NCI-H2029 (cell line): ENCODE measurements at places on chromosomes 7 and 10.

DNA sequence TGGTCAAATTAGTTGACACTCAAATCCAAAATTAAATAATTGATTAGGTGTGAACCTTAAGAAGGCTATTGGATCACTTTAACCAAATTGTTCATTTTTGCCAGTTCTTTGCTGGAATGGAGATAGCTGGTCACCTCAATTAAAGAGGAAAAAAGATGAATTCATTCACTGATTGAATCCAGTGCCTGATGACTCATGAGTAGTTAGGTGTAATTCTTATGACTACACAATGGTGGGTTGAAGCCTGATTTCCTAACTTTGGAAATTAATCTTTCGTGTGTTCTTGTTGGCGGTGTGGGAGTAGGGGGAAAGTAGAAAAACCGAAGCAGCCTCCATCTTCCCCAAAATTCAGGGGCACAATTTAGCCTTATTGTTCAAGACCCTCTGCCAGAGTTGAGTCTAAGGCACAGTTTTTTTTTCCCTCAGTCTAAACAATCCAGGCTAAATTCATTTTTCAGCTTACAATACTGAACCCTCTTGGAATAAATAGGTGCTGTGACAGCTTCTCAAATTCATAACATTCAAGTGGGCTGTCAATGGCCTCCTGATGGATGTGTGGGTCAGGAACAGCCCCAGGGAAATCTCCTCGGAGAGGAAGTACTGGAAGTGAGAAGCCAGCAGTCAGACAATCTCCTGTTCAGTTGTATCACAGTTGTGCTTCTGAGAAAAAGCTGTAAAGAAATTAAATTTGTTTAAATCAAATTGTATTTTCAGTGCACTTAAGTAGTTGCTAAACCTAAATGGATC, 356.6 kb downstream of the BBS9 start:
- no peak for DNase-seq

- no peak for DNase-seq
These were observed 77.7 kb downstream of the VIPR2 start for GRCh38 chr7:159066816-159067575.

GRCh38 chr10:50641626-50642025, 17.9 kb upstream of the SGMS1 start:
- no peak for DNase-seq

GRCh38 chr7:84100866-84101265, 93.7 kb downstream of the SEMA3A start:
- DNase-seq = no peak

- no peak for DNase-seq
These were observed 10.4 kb upstream of the ELFN1 start for GRCh38 chr7:1659696-1660095.

GRCh38 chr10:86715156-86715795, 41.1 kb upstream of the BMPR1A start:
- DNase-seq = no peak

DNA sequence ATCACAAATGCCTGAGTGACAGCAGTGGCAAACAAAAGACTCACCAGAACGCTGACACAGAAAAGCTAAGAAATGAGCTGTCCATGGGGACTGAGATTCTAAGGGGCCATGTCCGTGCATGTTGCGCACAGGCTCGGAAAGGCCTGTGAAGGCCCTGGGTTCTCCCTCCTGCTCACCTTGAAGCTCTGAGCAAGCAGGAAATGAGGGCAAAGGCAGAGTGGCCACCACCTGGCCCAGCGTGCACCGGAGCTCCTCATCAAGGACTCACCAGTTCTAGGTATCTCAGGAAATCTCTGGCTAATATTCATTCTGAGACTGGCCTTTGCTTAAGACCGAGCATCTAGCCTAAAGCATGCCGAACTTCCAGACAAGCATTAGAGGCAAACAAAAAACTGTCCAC, 52.7 kb downstream of the MAD1L1 start:
- DNase-seq = no peak

DNA sequence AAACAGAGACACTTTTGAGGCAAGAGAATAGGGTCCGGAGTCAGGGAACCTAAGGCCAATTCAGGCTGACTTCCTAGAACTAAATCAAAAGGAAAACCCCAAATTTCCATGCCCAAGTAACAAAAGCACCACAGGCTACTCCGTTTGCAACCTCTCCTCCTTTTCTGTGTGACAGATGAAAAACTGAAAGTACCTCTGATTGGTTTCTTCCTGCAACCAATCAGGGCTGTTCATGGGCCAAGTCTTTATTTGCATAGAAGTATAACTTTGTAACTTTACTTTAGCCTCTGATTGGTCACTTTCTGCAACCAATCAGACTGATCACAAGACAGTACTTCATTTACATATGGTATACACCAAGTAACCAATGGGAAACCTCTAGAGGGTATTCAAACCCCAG, 239.9 kb upstream of the KCND2 start:
- DNase-seq = no peak

- no peak for DNase-seq
These were observed 330.6 kb downstream of the MDFIC start for GRCh38 chr7:115252461-115252860.

GRCh38 chr10:87818505-87819288, 671 bp upstream of the ATAD1 start:
- peak; percentile 6 for DNase-seq

DNA sequence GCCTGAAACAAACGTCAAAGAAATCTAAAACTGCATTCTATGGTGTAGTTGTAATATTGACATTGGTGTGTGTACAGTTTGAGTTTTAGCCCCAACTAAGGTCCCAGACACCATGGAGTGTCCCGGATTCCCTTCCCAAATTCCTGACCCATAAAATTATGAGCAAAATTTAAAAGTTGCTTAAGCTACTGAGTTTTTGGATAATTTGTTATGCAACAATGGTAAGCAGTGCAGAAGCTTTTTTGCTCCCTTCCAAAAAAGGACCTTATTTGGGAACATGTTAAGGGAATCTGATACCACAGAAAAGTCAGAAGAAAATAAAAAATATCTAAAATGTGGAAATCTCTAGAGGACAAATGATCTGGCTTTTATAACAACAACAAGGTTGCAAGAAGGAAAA, 63.3 kb upstream of the KMT2E start:
- DNase-seq = no peak

- DNase-seq = no peak
These were observed 14.4 kb upstream of the CRYGN start for GRCh38 chr7:151454305-151454704.

GRCh38 chr10:36053271-36053670, 411.2 kb upstream of the FZD8 start:
- DNase-seq = no peak

GRCh38 chr10:34359435-34359813, 455.7 kb downstream of the PARD3 start:
- DNase-seq = no peak
